ENCODE measurements at places on chromosomes 2 and 18.

- DNase-seq: no peak
Observed at GRCh38 chr2:218123986-218124385, 1.8 kb upstream of the CXCR2 start.

DNA sequence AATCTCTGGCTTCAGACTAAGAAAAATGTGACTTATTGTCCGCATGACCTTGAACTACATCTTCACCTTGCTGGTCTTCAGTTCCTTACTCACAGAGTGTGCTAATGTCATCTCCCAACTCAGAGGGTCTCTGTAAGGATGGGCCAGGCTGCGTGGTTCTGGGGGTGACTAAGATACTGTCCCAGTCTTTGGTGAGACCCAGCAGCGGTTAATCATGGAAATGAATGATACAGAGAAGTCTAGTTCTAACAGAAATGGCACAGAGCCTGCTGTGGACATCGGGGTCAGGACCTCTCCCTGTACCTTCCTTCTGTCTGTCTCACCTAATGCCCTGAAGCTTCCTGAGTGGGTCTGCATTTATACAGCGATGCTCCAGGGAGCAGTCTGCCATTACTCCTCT, 662.7 kb upstream of the HS6ST1 start:
- DNase-seq: no peak

DNA sequence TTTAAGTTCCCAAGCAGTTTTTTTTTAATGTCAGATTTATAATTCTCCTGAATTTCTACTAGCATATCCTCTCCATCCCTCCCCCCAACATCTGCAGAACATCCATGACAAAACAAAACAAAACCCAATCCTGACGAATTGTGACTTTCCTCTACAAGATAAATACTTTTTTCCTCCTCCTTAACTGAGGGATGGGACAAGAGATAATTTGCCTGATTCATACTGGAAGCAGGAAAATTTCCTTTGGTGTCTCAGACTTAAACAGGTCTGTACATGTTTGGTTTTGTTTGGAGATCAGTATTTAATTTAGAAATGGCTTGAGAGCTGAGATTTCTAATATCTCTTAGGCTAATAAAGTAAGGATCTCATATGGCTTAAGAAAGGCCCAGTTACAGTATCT, 2.2 kb downstream of the CAVIN2 start:
- no peak for DNase-seq

DNA sequence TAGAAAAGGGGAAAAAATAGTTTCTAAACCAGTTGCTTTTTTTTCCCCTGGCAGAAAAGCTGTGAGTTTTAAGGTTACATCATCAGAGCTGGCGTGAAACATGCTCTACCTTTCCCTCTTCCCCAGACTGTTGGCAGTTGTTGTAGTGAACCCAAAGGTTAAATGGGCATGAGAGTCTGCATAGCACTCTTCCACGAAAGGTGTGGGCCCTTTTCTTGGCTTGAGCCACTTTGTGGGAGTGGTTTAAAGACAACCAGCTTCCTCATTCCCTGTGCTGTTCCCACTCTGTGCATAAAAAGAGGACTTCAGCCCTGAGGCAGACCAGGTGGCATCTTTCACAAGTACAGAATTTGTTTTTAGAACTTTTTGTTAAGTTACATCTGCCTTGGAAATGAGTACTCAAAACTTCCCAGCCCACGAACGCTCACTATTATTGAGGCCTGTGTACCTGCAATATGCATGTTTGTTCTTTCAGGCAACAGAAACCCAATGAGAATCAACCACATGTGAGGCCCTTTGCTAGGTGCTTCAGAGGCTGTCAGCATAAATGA, 243.8 kb downstream of the BABAM2 start:
- DNase-seq: no peak

- DNase-seq: no peak
Observed at GRCh38 chr18:42107691-42108450, 152.8 kb downstream of the PIK3C3 start.

- no peak for DNase-seq
Observed at GRCh38 chr2:138600732-138601457, 99.3 kb downstream of the SPOPL start.

GRCh38 chr2:18062892-18063291, 184.4 kb downstream of the KCNS3 start:
- no peak for DNase-seq

DNA sequence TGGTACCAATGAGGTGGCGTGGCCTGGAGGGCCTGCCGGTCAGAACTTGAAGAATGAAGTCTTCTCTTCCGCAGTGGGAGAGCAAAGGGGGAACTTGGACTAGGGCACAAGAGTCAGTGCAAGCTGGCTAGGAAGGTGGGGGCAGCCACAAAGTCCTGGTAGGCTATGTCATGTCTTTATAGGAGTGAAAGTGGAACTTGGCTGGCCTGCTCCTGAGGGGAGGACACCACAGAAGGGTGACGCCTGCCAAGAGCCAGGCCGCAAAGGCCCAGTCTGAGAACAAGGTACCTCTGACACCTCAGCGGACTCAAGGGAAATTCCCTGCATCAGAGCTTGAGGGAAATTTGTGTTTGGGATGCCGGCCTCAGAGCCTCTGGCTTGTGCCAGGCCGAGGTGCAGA, 32.2 kb upstream of the MAP3K20 start:
- DNase-seq: no peak

- no peak for DNase-seq
Observed at GRCh38 chr2:114076961-114077360, 187.1 kb downstream of the ACTR3 start.

- no peak for DNase-seq
Observed at GRCh38 chr2:100017633-100018032, 124.8 kb downstream of the AFF3 start.

- DNase-seq: no peak
Observed at GRCh38 chr2:100274566-100275199, 47.6 kb downstream of the LONRF2 start.

GRCh38 chr18:58209326-58209725, 165.3 kb downstream of the NEDD4L start:
- DNase-seq: no peak

- no peak for DNase-seq
Observed at GRCh38 chr2:206259376-206260187, 14.9 kb upstream of the ZDBF2 start.

DNA sequence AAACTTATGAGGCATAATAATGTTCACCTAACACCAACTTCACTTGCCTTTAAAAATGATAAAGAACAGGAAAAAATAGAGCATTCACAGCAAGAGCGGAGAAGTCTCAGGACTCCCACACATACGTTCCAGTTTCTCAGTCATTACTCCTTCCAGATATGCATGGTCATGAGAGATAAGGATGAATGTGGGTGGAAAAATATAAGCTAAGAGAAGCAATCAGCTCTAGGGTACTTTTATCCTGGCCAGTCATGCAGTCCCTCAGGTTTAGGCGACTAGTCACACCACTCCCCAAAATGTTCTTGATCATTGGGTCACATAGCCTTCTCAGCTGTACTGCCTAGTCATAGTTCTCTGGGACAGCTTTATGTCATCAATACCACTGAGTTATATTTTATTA, 29.2 kb upstream of the CCDC178 start:
- DNase-seq: no peak

DNA sequence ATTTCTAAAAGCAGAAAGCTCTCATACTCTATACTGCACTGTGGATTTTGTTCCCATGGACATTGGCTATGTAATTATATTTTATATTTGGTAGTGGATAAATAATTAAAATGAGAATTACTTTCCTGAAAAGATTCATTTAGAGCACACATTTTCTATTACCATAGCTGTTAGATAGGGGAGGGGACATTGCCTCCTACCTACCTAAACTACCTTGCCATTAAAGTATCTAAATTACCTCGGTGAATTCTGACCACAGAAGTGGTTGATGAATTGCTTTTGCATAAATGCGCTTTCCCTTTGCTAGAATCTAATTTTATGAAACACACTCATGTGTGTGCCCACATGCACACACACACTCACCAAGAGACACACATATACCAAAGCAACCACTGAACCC, 329.1 kb downstream of the MTX2 start:
- DNase-seq: no peak

DNA sequence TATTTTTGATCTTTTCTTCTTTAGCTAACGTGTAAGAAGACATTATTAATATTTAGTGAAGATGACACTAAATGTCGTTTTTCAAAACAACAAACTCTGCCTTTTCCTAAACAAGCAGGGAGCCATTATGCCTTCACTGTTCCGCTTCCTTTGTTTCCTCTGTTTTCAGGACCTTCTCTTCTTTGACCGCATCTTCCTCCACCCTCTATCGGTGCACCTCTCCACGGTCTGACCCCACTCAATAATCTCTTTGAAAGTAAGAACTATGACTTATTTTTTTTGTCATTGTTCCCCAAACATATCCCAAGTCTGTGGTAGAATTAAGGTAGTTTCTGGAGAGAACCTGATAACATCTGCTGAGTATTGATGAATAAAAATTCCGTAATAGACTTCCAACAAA, 5.8 kb upstream of the SCN1A start:
- no peak for DNase-seq

DNA sequence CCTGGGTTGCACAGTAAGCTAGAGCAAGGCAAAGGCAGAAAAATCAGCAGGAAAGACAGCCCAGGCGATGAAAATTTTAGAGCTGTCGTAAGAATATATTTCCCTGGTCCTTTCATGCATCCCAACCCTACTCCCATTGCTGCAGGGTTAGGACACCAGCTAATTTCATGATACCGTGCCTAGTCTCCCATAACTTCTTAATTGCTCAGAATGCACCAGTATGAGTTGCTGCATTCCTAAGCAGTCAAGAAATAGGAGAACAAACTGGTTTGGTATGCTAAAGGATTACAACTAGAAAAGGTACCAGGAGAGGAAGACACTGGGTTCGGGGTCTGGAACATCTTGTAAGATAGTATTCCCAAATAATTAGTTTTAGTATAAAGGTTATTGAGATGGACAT, 269.4 kb upstream of the NRXN1 start:
- DNase-seq: no peak

GRCh38 chr2:39062320-39062719, 58.5 kb downstream of the SOS1 start:
- no peak for DNase-seq

DNA sequence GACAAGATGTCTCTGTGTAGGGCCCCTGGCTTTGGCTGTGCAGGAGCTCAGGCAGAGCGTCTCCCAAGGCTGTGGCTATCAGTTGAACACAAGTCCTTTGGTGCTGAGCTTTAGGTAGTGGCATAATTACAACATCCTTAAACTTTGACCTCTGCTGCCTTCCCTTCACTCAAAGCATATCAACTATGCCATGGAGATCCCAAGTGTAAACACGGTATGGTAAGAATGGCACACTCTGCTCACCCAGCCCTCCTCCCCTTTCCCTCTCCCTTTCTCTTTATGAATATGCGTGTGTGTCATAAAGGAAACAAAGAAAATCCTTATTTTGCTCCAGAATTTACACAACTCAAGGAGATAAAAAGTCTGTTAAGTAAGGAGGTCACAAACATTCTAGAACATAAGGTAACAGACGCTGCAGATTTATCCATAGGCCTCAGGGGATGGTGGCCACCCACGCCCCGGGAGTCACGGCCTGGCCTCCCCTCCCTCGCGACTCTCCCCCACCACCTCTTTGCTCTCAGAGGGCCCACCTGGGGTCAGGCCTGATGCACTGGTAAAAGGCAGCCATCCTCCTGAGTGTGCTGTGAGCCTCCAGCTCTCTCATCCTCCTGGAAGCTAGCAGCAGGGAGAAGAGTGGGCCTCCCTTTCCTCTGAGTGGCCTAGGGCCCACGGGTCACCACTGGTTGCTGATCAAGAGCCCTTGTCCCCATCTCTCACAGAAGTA, 67.3 kb downstream of the CRACDL start:
- DNase-seq: no peak

DNA sequence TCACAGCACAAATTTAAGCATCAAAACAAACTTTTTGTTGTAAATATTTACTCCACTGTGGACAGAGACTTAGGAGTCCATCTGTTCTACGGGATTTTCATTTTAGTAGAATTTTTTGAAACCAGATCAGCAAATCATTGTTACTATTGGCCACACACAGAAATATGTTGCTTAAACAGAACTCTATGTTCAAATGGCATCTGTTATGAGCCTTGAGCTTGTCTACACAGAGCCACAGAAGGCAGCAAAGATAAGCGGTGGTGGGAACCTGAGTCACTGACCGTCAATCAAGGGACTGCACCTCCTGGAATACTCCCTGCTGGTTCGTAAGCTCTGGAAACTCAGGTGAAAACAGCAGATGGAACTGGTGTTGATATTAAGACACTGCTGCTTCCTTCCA, 156.8 kb downstream of the TMEM200C start:
- no peak for DNase-seq

DNA sequence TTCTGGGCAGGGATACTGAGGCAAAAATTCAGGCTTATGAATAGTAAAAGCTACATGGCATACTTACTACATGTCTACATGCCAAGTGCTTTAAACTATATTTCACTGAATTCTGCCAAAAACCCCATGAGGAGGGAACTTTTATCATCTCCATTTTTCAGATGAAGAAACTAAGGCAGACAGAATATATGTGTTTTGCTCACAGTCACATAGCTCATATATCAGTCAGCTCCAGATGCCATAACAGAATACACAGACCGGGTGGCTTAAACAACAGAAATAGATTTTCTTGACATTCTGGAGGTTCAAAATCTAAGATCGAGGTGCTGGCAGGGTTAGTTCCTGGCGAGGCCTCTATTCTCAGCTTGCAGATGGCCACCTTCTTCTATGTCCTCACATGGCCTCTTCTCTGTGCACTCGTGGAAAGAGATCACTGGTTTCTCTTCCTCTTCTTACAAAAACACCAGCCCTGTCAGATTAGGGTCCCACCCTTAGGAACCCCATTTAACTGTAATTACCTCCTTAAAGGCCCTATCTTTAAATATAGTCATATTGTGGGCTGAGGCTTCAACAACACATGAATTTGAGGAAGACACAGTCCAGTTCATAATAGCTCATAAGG, 27.1 kb upstream of the CREB1 start:
- no peak for DNase-seq

- no peak for DNase-seq
Observed at GRCh38 chr2:222299906-222300725, 1.3 kb upstream of the PAX3 start.

DNA sequence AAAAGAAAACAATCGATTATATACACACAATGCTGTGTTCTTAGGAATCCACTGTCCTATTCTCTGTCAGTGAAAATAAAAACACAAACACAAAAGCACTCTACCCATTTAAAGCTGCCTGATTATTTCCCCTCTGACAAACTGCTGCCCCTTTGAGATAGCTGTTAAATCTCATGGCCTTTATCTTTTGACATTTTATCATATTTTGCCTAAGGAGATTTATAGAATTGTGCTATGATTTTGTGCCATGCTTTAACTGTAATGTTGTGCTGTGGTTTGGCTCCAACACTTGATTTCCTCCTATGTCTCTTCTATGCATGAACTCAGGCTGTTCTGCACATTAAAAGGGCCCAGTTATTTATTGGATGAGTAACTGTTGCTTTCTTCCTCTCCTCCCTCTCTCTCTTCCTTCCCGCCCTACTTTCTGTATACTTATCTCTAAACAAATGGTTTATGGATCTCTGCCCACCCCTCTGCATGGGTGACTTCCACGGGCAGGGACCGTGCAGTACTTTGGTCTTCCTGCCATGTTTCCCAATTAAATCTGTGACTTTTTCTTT, 1096.6 kb downstream of the TSN start:
- no peak for DNase-seq
